ENCODE measurements at places on chromosomes 6 and 20.
A peak's percentile ranks its signal among the peaks of the same experiment; 100 is the strongest.

DNA sequence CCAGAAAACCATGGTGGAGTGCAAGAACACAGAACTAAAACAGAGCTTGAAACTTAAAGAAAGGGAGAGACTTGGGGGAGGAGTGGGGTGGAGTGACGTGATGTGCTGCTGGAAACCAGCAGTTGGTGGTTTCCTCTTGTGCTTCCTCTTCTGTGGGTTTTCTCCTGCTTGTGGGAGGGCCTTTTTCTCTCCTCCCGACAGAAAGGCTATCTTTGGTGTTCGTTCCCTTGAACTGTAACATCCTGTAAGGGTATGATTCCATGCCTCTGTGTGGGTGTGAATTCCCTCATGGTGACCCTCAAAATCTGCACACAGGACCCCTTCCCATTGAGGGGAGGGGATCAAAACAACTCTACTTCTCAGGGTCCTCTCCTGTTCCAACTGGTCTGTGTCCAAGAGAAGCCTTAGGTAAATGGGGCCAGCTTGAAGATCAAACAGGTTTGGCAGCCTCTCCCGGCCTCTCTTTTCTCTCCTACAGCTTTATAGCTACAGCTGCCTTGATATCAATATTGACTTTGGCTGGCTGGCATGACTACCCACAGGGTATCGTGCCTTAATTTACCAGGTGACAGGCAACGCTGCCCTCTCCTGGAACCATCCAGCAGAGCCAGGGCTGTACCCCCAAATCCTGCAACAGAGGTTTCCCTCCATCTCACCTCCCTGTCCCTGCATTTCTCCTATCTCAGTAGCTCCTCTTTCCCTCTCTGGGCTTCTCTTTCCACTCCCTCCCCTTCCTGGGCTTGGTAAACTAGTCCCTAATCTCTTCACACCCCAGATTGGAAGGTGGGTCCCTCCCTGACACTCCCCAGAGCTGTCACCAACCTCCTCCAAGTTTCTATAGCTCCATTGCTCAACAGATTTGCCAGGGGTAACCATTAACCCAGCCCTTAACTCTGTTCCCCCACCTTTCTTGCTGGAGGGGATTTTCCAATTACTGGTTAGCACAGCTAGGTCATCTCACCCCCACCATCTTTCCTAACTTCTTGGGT, 1.5 kb upstream of the MSH5 start:
- DNase-seq: peak; percentile 54

DNA sequence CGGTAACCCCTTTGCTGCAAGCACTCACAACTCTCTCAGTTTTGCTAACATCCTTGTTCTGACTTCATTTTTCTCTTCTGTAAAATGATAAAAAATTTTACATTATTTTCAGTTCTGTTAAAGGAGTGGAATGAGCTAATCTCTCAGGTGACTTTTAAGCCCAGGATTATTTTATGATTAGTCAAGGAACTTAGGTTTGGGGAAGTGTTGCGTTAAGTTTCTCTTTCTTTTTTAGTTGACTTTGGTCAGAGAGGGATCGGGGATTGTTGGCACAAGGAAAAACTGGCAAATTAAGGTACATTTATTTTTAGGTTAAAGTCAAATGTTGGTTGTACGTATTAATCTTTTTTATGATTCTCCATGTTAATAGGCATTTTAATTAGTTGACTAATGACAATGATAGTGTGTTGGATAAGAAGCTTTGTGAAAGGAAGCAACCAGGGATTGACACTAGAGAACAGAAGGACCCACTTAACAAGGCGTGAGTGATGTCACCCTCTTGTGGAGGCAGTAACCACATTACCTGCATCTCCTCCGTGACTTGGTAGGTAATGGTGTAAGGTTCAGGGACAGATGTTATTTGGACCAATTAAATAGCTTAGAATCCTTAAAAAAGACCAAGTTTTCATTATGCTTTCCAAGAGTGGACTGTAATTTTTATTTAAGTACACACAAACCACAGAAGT, 31.6 kb downstream of the CD83 start:
- DNase-seq: no peak

GRCh38 chr6:10591422-10592160, 70.4 kb downstream of the GCNT2 start:
- no peak for DNase-seq

DNA sequence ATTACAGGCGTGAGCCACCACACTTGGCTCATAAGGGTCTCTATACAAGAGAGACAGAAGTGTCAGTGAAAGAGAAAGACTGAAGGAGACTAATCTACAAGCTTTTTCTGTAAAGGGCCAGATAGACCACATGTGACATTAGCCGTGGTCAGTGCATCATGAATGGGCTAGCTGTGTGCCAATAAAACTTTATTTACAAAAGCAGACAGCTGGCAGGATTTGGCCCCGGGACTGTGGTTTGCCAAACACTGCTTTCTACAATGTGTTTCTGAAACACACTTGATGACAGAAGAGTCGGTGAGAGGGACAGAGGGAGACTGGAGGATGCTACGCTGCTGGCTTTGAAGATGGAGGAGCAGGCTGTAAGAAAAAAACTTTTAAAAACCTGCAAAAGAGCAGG, 285.4 kb downstream of the TFAP2C start:
- DNase-seq: no peak

DNA sequence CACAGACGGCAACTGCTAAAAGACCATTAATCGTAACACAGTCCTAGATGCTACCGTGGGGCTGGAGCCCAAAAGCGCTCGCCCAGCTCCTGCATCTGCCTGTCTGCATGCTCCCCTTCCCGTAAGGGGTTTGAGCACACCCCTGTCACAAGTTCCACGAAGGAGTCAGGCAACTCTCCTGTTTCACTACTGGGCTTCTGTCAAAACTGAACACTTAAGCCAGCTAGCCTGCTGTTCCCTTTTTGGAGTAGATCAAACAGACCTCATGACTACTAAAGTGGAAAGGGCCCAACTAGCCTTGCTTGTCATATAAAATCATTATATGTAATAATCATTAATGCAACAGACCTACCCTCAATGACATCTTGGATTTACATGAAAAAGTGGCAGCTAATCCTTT, 61.3 kb downstream of the TRMT11 start:
- DNase-seq: no peak

DNA sequence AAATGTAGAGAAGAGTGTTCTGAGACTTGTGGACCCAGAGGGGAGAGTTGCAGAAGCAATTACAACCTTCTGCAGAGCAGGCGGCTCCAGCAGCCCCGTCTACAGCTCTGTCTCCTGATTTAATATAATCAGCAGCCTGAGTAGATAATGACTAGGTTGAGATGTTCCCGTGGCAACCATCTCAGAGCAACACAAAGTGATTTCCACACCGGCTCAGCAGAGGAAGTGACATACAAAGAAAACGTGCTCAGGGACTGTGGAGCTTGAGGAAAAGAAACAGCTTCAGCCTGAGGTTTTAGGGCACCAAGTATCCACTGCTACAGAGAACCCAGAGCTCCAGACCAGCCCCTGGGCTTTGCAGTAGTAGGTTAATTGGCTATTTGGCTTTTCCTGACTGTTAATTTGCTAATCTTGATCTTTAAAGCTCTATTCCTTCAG, 136.4 kb downstream of the MTFR2 start:
- DNase-seq: no peak

GRCh38 chr20:53753880-53754459, 160.3 kb upstream of the ZNF217 start:
- DNase-seq: no peak

DNA sequence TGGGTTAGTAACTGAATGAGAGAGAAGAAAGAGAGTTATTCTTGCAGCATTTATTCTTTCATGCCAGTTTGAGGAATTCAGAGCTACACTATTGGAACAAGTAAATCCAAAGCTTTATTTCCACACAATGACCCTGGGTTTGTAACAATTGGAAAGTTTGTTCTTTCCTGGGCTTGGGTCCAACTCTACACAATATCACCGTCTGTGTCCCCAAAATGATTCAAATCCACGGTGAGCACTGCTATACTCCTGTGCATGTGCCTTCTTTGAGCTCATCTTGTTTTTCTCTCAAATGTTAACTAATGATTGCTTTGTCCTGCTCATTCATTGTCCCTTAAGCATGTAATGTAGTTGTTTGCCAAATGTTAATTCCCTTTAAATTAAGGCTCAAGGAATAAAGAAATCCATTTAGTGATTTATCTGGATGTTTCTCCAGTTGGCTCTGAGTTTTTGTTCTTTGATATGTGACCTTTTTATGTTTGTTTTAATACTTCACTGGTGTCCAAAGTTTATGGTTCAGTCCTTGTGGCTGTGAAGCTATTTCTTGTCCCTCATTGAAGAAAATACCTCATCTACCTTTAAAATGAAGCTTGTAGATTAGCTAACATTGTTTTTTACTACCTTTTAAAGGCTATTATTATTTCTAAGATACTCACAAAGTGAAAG, 20.5 kb upstream of the CRISP3 start:
- DNase-seq: no peak

DNA sequence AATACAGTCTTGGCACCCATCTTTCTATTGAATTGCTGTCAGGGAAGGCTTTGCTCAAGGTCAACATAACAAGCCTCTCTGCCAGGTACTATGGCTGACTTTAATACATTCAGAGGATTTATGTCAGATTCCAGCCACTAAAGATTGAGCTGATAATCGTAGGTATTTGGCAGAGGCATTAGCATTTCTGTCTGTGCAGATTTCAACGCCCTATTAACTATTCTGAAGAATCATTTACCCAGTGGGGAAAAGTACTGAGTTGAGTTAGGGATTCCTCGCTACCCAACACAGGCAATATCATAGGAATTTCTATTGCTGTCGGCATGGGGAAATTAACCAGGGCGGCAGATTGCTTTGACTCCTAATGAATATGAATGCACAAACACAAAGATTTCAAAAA, 233.7 kb upstream of the SPTLC3 start:
- DNase-seq: no peak

- no peak for DNase-seq
These were observed 5.1 kb downstream of the LAMA5 start for GRCh38 chr20:62361799-62362589.

DNA sequence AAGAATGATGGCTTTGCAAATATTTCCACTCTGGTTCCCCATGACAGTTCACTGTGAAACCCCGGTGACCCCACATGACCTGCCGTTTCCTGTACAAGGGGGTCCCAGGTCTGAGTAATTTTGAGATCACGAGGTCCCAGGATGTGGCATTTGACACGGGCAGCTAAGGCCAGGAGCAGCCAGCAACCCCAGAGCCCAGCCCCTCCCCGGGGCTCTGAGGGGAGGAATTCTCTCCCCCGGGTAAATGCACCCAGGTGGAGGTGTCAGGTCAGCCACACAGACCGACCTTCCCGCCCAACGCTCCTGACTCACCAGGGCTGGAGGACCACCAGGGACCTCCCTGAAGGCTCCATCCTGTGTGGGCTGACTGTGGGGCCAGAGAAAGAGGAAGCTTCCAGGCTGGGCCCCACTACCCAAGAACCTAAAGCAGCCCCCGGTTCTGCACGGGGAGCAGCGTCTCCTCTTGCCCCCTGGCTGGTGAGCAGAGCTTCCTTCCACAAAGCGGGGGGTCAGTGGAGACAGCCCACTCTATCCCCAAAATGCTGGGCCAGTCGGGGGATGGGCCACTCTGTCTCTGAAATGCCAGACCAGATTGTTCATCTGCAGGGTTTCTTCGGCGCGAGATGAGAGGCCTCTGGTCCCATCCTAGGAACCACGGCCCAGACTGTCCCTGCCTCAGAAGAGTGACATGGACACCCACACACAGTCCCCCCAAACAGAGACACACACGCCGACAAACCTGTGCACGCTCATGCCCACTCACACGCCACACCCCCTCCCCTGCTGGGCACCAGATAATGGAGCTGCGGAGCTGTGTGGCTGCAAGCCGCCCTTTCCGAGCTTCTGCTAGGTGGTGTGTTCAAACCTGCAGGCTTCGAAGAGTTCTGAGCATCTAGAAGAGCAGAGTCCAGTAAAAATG, 23.4 kb upstream of the SLCO4A1 start:
- DNase-seq: no peak

GRCh38 chr20:46060301-46060881, 29.4 kb downstream of the NCOA5 start:
- no peak for DNase-seq

DNA sequence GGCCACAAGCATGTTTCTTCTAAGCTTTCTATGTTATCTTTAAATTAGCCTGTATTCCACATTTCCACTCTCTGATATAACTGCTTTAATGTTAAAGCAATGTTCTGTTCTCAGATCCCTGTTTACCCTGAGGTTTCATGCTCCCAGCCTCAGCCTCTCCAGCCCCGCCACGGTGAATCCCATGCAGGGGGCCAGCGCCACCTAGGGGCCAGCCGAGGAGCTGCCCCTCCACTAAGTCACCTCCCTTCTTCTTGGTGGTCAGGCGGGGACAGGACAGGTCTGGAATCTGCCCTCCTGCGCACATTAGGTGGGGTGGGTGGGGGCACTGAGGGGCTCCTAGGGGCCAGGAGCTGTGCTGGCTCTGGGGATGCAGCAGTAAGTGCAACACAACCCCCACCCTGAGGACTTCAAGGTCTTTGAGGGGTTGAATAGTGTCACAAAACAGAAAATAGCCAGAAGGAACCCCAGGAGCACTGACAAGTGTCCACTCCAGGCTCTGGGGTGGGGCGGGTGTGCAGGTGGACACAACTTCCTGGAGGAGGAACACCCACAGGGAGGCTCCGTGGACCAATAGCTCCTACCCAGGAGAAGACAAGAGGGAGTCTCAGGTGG, 61.6 kb downstream of the RAB44 start:
- DNase-seq: peak; percentile 72

DNA sequence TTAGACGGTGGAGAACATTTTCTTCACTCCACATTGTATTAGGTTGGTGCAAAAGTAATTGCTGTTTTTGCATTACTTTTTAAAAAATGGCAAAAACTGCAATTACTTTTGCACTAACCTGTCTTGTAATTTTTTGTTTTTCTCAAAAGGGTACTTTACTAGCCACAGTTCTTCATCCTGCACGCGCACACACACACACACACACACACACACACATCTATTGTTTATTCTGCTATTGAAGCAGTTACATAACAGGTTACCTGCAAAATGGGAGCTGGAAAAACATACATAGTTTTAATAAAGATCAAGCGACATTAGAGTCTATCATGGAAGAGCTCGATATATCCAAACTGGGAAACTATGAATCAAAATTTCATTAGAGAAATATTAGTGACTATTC, 235.2 kb downstream of the SIM1 start:
- DNase-seq: no peak

DNA sequence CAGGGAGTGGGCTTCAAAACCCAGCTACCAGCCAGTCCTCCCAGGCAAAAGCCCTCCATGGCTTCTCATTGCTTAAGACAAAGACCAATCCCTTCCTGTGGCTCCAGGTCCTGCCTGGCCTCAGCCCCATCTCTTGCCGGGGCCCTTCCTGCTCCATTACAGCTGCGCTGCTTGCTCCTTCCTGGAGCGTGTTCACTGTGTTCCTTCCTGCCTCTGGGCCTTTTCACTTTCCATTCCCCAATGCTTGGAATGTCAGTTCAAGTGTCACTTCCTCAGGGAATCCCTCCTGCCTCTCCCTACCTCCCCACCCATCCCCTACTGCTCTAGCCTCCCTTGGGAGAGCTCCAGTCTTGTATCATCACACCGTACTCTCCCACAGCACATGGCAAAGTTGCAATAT, 11.1 kb upstream of the ITPR3 start:
- no peak for DNase-seq
